SK-N-SH (cell line): ENCODE measurements at places on chromosomes 11 and 22. TPM values are rescaled to one million over a fixed set of nuclear protein-coding genes. Genes with fewer than 3 reads are reported as not detected.

GRCh38 chr11:84247926-84248325 is 961.8 kb upstream of the CCDC90B start:
- no peak for DNase-seq

- no peak for DNase-seq
Observed at GRCh38 chr11:6724013-6724412, 40.9 kb upstream of the MRPL17 start.

- DNase-seq: no peak
Observed at GRCh38 chr11:65156926-65157325, 13.1 kb upstream of the SPDYC start.

- no peak for DNase-seq
Observed at GRCh38 chr22:31603081-31603525, 58.9 kb downstream of the PISD start.

DNA sequence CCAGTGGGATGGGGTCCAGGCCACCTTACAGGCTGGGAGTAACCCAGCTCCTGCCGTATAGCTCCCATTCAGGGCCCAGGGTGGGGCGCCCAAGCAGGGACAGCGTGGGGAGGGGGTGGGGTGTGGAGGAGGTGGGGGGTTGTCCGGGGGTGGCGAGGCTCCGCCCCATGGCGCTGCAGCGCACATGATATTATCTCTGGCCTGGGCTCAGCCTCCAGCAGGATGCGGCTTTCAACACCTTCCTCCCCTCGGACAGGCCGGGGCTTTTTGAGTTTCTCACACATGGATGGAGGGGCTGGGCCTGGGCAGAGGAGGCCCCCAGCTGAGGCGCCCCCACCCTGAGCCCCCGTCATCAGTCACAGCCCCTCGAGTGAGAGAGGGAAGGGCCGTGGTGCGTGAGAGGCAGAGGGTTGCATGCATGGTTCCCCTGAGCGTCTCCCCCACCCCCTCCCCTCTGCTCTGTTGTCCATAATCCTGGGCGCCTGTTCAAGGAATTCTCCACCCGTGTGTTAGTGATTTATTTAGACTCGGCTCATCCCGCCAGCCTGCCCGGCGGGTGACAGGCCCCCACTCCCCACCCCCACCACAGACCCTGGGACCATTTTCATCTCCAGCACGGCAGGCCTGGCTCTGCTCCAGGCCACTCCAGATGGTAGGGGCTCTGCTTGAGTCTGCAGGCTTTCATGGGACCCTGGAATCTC is 44.9 kb downstream of the WNT11 start:
- peak; percentile 86 for DNase-seq

DNA sequence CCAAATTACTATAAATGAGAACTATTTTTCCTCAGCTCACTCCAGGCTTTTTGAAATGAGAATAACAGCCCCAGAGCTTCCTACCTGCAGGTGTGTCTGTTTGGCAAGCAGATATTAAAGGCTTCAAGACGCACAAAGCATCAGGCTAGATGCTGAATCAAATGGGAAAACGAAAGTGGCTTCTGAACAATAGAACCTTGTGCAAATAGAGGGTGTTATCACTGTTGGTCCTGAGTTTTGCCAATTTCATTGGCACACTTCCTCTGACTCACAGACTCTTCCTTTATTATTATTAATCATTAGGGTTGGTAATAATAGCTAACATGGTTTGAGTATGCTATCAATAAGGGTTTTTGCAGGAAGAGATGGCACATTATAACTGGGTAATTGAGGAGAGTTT is 13.4 kb downstream of the SYT13 start:
- DNase-seq: no peak

DNA sequence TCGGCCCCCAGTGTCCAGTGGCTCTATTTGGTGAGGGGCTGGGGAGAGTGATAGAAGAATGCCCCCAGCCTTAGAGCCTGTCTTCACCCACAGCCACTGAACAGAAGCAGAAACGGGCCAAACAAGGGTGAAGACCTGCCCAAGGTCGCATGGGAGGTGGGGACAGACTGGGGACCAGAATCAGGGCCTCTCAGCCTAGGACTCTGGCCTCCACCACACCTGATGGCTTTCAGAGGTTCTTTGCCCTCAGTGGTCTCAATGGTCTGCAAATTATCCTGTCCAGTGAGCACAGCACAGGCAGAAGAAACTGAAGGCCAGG is 4.5 kb upstream of the MYRF start:
- DNase-seq: no peak

- DNase-seq: no peak
Observed at GRCh38 chr11:90344546-90344945, 121.7 kb upstream of the CHORDC1 start.

DNA sequence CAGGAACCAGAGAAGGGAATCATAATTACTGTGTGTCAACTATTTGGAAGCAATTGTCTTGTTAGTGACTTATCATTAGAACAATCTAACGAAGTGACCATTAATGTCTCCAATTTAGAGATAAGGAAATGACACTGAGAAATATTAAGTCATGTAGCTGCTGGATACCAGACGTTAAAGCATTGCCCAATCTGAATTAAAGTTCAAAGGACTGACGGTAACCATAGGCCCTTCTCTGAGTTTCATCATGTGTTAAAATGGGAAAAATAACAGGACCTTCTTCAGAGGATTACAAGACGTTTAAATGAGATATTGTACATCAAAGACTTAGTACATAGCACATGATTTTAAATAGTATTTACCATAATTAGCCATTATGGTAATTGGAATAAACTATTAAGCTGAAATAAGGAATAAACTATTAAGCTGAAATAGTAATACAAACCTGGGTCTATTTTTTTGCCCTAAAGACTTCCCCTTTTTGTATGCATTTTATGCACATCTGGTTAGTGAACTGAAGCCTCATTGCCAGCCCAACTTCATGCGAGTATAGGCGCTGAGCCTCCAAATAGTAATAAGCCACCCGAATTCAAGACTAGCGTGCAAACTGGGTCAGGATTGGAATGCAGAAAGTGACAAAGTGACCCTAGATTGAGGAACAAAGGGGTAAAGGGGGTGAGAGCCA is 41.0 kb downstream of the GLYATL1 start:
- DNase-seq: no peak

- peak; percentile 94 for DNase-seq
Observed at GRCh38 chr22:31346255-31346732, at the start of gene PATZ1. Gene PATZ1, minus strand, starts transcription at chr22:31346346. Its CDS starts 744 bp downstream, at chr22:31345602.

DNA sequence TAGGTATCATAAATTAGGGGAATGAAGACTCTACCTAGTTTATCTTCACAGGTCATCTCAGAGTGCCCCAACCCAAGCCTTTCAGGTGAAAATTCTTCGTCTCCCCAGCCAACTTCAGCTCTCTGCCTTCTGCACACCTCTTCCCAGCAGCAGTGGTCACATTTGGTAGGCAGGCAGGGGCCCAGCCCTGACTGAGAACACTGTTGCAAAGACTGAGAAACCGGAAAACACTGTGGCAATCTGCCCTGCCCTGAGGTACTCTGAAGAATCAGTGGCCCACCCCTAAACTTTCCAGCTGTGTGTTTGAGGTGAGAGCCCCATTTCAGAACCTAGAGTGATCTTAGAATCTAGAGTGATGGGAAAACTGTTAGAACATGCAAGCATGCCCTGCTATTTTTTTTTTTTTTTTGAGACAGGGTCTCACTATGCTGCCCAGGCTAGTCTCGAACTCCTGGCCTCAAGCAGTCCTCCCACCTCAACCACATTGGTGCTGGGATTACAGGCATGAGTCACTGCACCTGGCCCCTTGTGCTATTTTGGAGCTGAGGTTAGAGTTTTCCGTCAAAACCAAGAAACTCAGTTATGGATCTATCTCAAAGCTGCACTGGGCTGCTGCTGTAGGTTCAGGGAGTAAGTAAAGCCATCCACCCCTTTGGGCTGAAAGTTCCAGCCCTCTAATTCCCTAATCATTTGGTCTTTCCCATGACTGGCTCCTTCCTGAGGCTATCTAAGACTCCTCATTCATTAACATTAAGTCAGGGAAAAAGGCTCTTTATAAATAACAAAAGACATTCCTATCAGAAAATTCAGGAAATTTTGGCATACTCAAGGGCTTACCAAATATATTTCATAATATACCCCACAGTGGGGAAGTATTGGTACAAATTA is 1.7 kb upstream of the LDHA start:
- DNase-seq: no peak

DNA sequence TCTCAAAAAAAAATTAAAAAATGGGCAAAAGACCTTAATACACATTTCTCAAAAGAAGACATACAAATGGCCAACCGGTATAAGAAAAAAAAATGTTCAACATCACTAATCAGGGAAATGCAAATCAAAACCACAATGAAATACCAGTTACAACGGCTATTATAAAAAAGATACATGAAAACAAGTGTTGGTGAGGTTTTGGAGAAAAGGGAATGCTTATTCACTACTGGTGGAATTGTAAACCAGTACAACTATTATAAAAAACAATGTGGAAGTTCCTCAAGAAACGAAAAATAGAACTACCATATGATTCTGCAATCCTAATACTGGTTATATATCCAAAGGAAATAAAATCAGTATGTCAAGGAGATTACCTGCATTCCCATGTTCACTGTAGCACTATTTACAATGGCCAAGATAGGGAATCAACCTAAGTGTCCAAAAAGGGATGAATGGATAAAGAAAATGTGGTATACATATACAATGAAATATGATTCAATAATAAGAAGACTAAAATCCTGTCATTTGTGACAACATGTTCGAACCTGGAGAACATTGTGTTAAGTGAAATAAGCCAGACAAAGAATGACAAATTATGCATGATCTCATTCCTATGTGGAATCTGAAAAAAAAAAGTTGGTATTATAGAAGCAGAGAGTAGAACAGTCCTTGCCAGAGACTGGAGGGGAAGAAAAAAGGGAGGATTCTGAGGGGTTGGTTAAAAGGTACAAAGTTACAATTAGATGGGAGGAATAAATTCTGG is 256.9 kb upstream of the PITPNB start:
- no peak for DNase-seq

DNA sequence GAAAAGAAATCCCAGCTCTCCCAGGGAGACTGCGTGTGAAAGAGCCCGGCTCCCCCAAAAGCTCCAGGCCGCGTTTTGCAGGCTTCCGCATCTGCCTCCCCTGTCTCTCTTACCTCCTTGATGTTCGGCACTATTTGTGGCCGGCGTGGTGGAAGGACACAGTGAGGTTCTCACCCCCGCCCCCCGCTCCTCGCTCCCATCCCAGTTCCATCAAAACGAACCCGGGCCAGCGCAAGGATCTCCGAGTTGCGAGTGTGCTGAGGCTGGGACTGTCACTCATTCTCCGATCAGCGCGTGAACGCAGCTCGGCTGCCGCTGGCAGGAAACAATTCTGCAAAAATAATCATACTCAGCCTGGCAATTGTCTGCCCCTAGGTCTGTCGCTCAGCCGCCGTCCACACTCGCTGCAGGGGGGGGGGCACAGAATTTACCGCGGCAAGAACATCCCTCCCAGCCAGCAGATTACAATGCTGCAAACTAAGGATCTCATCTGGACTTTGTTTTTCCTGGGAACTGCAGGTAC is at the start of gene NCAM1:
Gene NCAM1, plus strand, starts transcription at position 275 of the 523 bp plus-strand sequence.
- DNase-seq: peak; percentile 89

DNA sequence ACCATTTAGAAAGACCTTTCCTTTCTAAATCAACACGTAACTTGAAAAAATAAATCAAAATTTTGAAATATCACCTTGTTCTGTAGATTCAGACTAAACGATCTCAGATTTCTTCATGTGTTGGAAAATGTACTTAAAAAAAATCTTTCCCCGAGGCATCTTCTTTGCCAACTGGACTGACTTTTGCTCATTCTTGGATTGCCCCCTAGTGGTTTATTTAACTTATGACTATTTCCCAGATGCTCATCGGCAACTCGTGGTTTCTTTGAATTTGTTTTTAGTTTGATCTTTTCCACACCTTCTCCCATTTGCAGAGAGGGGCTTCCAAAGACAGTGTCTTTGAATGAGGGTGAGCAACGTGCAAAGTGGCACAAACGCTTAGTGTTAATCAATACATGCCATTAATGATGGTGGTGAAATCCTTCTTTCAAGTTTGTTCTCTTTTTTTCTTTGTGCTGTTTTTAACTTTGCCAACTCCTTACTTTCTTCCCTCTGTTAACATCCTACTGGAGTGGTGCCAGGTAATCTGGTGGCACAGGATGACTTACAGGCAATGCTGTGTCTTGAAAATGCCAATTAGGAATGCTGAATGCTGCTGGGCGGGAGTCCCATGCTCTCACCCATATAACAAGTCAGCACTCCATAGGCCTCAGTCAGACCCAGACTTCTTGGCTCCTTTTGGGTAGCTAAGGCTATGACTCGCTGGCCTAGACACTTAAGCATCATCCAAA is 18.3 kb downstream of the PRSS23 start:
- peak; percentile 51 for DNase-seq

GRCh38 chr11:30788849-30789248 is 202.7 kb upstream of the MPPED2 start:
- no peak for DNase-seq

GRCh38 chr11:128962896-128963295 is 20.2 kb upstream of the TP53AIP1 start:
- DNase-seq: no peak

GRCh38 chr11:104836691-104837090 is 61.6 kb downstream of the CASP12 start:
- no peak for DNase-seq

DNA sequence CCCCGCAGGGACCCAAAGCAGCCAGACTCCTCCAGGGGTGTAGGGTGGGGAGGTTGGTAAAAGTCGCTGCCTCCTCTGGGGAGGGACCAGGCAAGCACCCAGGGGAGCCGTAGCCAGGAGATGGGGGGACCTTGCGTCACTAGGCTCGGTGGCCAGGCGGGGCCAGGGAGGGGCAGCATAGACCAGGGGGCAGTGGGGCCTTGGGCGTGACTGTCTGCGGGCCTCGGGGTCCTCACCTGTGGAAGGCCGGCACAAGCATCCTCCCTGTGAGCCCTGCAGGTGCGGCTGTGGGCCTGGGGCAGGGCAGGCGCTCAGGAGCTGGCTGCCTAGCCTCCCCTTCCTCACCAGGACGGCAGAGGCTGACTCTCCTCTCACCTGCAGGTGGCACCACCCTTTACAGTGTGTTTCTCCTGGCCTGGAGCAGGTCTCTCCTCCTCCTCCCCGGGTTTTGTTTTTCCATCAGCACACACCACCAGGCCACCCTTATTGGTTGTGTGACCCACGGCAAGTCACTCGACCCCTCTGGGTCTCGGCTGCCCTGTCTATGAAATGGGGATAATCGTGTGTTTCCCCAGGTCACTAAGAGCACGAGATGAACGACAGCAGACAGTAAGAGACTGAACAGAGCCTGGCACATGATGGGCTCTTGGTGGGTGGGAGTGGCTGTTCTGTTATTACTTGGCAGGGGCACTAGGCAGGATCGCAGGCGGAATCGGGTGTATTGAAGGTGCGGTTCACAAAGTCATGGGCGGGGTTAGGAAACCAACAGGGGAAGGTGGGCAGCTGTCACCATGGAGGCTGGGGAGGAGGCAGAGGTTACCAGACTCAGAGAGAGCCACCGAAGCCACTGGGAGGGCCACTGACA is 52.7 kb downstream of the FLRT1 start:
- DNase-seq: no peak

APOBEC3H gene
- 0.18 and 0.49 TPM in 2 replicates for polyA plus RNA-seq

OR10V1 gene
- not detected in 2 replicates for polyA plus RNA-seq

VWCE gene
- 3.4 and 5.0 TPM in 2 replicates for polyA plus RNA-seq

ENTHD1 gene
- not detected in 2 replicates for polyA plus RNA-seq

ADAMTS15 gene
- polyA plus RNA-seq: 0.96 and 1.1 TPM in 2 replicates

B4GALNT4 gene
- polyA plus RNA-seq: 58.6 and 66.7 TPM in 2 replicates

STK33 gene
- 12.3 and 16.6 TPM in 2 replicates for polyA plus RNA-seq

OR51V1 gene
- not detected in 2 replicates for polyA plus RNA-seq
